ENCODE measurements at places on chromosomes 5 and 9.

GRCh38 chr5:80754900-80755299 lies 100.1 kb upstream of the DHFR start:
- no peak for DNase-seq

- DNase-seq, result peak; percentile 31
These were observed 3.0 kb downstream of the GDNF start for GRCh38 chr5:37836592-37837413.

- DNase-seq, result peak; percentile 35
These were observed 17.1 kb downstream of the TMEM8B start for GRCh38 chr9:35845824-35846771.

GRCh38 chr5:10490927-10491672 lies 49.4 kb downstream of the ROPN1L start:
- no peak for DNase-seq

- no peak for DNase-seq
These were observed 193.7 kb downstream of the PIK3R1 start for GRCh38 chr5:68409259-68409658.

DNA sequence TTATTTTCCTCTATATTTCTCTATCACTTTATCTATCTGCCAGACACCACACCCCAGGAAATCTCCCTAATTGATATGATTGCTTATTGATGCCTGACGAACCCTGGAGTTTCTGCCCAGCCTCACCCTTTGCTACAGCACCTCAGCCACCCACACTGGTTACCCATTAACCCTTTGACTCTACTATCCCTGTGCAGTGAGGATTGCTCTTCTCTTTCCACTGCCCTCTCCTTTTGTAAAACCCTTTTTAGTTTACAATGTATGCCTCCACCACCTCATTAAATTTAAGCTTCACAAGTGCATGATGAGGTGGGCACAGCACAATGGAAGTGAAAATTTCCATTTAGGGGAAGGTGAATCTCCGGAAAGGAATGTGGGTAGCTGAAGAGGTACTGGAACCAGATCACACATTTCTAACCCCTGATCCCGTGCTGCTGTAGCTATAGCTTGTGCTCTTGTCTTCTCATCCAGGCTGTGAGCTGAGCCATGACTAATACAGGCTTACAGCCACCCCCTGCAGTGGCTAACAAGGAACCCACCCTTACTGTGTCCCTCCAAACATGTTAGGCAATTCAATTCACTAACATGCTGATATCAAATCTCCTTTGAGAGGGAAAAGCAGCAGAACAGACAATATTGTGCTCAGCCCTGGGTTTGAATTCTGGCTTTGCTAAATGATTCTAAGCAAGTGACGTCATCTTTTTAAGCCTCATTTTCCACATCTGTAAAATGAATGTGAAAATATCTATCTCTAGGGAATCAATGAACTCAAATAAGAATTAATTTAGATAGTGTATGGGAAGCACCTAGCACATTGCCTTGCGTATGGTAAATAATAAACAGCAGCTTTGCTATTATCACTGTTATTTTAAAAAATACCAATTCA lies 186.9 kb upstream of the TRIM32 start:
- DNase-seq, result no peak

GRCh38 chr9:74872619-74873233 lies 15.0 kb downstream of the TRPM6 start:
- DNase-seq, result no peak

DNA sequence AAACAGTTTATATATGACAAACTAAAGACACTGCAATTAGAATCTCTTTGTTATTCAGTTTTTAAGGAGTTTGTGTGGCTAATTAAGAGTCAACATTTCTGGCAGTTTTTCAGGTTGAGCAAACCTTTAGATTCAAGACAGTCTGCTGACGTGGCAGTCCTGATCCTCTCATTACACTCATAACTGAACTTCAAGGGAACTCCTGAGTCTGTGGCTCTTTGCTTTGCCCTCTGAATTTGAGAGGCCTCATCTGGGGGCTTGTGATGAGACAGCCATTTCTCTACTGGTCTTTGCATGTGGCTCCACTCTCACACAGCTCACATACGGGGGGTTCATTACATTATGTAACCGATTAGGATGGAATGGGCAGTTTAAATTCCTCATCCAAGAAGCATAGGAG lies 182.9 kb upstream of the MEF2C start:
- no peak for DNase-seq

DNA sequence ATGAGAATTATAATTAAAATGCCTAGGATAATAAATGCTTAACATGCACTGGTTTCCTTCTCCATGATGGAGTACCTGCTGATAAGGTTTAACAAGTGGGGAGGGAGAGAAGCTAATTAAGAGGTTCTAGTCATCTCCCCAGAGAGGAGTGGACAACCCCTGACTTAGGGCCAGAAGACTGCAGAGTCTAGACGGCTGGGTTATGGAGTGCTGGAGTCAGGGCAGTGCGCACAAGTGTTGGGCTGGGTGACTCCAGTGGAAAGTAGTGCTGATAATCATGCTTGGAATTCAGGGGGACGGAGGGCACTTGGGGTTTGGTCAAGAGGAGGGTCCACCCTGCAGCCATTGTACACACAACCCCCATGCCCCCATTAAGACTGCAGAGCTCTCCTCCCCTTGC lies 32.8 kb upstream of the TGFBI start:
- DNase-seq, result no peak

DNA sequence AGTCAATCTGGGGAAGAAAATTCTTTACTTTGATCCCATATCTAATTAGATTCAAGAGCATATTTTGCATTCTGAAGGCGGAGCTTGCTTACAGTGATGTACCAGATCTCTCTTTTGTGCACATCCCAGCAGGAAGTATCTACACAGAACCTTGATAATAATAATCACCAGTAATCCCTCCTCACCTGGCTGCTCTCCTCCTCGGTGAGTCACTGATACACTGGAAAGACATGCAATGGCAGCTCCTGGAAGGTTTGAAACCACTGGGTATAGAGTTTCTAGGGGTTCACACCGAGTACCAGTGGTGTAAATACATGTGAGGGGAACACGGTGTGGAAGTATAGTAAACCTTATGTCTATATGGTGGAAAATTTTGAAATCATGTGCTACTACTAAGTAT lies 205.5 kb upstream of the TARS1 start:
- no peak for DNase-seq

DNA sequence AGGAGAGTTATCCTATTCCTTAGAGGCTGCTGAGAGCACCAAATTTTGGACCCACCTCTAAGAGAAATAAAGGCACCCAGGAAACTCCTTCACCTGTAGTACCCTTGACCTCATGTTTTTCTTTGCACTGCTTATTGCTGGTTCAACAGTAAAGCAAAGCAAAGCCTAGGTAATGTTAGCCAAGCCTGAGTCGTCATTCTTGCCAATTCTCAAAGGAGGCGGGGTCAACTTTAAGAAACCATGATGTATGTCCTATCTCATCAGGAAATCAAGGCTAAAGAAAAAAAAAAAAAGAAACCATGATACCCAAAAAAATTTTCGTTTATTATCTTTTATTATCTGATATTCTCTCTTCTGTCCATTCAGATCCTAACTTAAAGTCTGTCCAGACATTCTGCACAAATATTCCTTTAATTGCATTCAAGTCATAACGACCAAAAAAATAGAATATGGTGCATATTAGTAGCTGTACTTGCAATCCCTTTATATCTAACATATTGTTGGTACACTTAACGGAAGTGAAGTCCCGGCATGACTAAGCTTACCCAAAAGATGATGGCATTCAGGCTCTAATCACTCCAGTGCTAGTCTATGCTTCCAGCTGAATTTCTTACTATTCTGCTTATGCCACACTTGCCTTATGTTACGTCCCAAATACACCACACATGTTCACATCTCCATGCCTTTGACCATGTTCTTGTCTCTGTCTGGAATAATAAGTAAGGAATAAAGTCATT lies 1.8 kb downstream of the AUH start:
- no peak for DNase-seq

DNA sequence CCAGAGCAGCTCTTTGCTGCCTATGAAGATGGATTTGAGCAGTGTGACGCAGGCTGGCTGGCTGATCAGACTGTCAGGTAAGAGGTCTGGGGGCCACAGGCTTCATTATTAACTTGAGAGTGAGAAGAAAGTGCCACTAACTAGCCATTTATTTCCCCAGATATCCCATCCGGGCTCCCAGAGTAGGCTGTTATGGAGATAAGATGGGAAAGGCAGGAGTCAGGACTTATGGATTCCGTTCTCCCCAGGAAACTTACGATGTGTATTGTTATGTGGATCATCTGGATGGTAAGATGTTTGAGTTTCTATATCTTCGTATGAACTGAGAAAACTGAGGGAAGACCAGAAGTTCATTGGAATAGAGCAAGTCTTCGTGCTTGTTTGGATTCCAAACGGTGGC lies 22.1 kb downstream of the VCAN start:
- DNase-seq, result no peak

DNA sequence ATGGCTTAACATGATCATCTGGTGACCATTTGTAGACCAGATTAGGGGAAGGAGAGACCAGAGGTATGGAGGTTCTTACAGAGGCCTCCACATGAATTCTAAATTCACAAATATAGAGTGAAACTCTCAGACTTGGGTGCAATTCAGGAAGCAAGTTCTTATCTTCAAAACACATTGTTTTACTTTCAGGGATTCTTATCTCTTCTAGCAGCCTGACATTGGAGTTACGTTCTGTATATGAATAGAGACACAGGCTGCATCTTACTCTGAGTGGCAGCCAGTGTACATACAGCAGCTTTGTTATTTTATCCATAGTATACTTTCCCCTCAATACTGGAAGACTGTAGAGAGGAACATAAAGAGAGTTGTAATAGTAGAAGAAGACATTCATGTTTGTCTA lies 1331.7 kb upstream of the WWC1 start:
- no peak for DNase-seq

- no peak for DNase-seq
These were observed 188.3 kb upstream of the NMUR2 start for GRCh38 chr5:152593388-152593787.

DNA sequence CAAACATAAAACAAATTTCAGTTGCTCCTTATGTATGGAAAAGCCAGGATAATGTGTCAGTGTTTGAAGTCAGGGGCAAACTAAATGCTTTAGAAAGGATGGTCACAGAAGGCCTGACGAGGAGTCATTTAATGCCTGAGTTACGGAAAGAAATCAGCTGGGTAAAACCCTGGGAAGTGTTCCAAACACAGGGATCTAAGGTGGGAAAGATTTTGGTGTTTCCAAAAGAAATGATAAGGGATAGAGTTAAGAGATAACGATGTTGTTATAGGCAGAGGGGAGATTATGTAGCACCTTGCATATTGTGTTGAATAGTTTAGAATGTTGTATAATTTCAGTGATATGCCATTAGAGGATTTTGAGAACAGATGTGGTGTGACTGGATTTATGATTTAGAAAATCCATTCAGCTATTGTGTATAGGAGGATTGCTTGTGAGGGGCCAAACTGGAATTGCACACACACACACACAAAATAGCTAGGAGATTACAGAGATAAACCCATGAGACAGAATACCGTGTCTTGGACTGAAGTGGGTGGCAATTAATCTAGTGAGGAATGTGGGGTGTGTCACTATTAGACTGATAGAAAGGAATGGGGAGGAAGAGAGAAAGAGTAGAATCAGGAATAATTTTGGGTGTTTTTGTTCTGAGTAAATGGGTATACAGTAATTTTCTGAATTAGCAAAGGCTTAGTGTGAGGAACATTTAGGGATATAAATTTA lies 274.2 kb upstream of the DAB2 start:
- DNase-seq, result no peak

DNA sequence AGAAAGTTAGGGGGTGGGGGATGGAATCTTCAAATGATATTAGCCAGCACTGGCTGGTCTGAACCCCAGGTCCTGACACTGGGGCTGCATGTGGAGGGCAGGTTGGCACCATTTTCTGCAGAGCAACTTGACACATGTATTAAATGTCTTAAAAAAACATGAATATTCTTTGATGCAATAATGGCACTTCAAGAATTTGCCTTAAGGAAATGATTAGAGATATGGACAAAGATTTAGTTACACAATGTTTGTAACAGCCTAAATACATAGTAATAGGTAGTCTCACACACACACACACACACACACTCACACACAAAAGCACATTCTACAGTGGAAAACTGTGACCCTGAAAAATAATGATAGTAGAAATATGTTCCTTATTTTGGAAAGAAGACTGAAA lies 3.6 kb downstream of the SVEP1 start:
- DNase-seq, result no peak

GRCh38 chr5:143161885-143162540 lies 241.5 kb downstream of the NR3C1 start:
- no peak for DNase-seq

GRCh38 chr5:72608297-72608696 lies 101.1 kb upstream of the ZNF366 start:
- peak; percentile 32 for DNase-seq

- no peak for DNase-seq
These were observed 93.8 kb upstream of the IL12B start for GRCh38 chr5:159424123-159424522.

DNA sequence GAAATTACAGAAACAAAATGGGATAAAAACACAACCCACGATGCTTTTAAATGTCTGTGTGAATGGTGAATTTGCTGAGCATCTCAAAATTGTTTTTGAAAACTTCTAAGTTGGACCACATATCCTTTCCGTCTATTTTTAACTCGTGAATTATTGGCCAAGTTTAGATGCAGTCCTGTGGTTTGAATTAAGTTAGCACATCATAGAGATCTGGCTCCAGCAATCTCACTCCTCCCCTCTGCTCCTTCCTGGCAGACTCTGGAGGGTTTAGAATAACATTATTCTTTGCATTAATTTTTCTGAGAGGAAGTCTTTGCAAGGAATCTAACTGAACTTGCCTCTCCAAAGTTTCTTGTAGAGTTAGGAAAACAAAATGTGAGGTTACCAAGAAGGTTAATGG lies 14.5 kb upstream of the ANKRD55 start:
- no peak for DNase-seq

GRCh38 chr9:68919661-68920060 lies 94.3 kb downstream of the PRKACG start:
- DNase-seq, result no peak

DNA sequence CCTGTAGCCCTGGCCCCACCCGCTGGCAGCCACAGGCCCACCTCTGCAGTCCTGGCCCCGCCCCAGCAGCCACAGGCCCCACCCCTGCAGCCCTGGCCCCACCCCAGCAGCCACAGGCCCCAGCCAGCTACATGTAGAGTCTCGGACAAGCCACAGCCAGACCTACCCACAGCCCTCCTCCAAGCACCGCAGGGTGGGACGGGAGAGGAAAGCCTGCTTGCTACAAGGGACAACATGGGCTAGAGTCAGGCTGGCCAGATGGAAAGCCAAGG lies 49.5 kb upstream of the SARDH start:
- peak; percentile 61 for DNase-seq

GRCh38 chr9:130407916-130408663 lies 36.7 kb upstream of the ASS1 start:
- DNase-seq, result no peak

- DNase-seq, result no peak
These were observed 382.3 kb downstream of the ACTL7B start for GRCh38 chr9:108473209-108474112.

GRCh38 chr5:40453689-40454088 lies 226.0 kb upstream of the PTGER4 start:
- no peak for DNase-seq

Data from left ventricle myocardium superior (tissue), 1 donor.